Activated CD4-positive, alpha-beta T cell treated with anti-CD3 and anti-CD28 coated beads, Interleukin-2, amount 10 ng/mL, durations not matched to agents 24 days and 14 days (primary cell): ENCODE measurements at places on chromosomes 3 and 15. TPM values are rescaled to one million over a fixed set of nuclear protein-coding genes. Genes with fewer than 3 reads are reported as not detected.

- no peak for DNase-seq
Measured at GRCh38 chr3:88611826-88612326, 462.1 kb downstream of the C3orf38 start.

DNA sequence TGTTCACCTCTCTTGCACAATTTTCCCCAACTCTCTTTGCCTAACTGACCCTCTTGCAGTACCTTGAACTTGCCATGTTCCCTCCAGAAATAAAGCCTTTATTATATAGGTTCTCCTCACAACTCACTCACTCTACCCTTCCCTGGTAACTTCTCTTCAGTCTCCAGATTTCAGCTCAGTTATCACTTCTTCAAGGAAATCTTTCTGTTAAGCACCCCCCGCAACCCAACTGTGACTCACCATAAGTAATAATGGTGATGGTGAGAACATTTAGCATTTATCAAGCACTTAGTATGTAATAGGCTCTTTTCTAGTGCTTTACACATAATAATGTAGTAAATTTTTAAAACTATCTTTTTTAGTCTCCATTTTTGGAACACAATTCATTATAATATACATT, 8.1 kb upstream of the OR5K1 start:
- no peak for DNase-seq

GRCh38 chr3:63800097-63800496, 19.0 kb upstream of the C3orf49 start:
- DNase-seq = no peak

DNA sequence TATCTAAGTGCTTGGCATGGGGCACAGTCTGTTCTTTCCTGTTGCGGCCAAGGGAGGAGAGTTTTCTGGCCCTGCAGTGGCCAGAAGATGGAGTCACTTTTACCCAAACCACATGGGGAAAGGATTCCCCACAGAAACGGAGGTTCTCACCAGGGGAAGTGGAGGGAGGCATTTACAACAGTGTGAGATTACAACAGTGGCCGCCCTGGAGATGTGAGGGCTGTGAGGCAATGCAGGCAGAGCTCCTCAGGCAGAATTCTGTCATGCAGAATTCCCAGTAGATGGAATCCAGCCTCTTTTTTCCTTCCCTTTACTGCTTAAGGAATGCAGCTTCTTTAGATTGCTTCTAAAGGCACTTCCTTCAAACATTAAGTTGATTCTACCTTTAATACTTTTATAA, 83.1 kb downstream of the CACNA1D start:
- DNase-seq = no peak

The ETV5 gene
- 2.2 and 2.5 TPM in 2 replicates for total RNA-seq

The KCNMB3 gene
- 0.19 and 0.70 TPM in 2 replicates for total RNA-seq

The STRIT1 gene
- not detected in 2 replicates for total RNA-seq

The SLC25A36 gene
- 56.3 and 58.9 TPM in 2 replicates for total RNA-seq

The COLQ gene
- total RNA-seq = 1.7 TPM in 2 replicates
